ENCODE measurements at places on chromosomes 13 and 19.

GRCh38 chr13:107767119-107767518 lies 448.2 kb downstream of the LIG4 start:
- no peak for DNase-seq

- DNase-seq, result no peak
Measured at GRCh38 chr13:96104516-96104915, 14.6 kb downstream of the HS6ST3 start.

DNA sequence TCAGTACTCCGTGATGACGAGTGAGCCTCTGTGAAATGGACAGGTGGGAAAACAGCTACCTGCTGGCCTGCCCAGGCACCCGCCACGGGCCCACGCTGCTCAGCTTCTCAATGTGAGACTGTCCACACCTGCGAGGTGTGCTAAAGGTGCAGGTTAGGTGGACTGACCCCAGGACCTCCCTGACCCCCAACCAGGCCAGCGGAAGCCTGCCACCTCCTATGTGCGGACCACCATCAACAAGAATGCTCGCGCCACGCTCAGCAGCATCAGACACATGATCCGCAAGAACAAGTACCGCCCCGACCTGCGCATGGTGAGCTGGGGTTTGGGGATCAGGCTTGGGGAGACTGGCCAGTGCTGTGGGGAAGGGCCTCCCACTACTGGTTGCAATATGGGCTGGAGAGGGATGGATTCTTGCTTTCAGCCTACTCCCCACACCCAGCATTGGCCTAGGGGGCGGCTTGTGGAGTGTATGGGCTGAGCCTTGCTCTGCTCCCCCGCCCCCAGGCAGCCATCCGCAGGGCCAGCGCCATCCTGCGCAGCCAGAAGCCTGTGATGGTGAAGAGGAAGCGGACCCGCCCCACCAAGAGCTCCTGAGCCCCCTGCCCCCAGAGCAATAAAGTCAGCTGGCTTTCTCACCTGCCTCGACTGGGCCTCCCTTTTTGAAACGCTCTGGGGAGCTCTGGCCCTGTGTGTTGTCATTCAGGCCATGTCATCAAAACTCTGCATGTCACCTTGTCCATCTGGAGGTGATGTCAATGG lies 2.2 kb downstream of the RPL28 start:
- DNase-seq, result no peak

DNA sequence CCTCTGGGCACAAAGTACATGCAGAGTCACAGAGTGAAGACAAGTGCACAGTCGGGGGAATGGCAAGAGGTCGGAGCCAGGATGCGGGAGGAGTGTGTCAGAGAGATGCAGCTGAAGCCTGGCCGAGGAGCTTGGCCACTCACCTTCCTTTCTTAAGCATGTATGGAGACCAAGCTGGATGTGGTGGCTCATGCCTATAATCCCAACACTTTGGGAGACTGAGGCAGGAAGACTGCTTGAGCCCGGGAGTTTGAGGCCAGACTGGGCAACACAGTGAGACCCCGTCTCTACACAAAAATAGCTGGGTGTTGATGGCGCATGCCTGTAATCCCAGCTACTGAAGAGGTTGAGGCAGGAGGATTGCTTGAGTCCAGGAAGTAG lies 67.0 kb downstream of the LATS2 start:
- DNase-seq, result no peak

- no peak for DNase-seq
Measured at GRCh38 chr19:58058467-58058866, 615 bp upstream of the ZNF135 start.

DNA sequence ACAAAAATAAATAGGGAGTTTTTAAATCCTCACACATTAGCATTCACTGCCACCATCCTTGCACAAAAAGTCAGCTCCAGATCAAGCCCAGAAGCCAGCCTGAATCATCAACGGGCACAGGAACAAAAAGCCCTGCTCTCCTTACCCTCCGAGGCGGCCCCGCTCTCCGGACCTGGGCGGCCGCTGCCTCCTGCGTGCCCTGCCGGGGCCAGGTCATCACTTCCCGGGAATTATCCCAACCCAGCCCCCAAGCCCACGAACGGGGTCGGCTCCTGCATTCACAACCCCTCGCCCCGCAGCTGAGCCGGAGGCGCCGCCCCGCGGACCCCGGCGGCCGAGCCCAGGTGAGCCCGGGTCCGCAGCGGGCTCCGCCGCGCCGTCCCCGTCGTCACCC lies 754 bp downstream of the DNAJB1 start:
- no peak for DNase-seq

- no peak for DNase-seq
Measured at GRCh38 chr13:51811046-51811445, 7.1 kb upstream of the DHRS12 start.

- peak; percentile 80 for DNase-seq
Measured at GRCh38 chr13:48505597-48506091, 27.2 kb downstream of the RCBTB2 start.

DNA sequence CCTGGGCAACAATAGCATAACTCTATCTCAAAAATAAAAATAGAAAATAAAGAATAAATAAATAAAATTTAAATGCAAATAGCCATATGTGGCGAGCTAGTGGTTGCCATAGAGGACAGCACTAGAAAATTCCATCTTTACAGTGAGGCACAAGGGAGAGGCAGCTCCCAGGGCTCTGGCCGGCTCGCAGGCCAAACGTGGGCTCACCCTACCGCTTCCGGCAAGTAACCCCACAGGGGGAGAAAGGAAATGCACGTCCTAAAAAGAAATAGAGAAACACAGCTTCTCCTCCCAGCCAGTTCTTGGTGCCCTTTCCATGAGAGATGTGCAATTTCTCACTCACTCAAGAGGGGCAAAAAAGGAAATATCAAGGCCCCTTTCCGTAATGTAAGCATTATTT lies 12.4 kb upstream of the GRWD1 start:
- DNase-seq, result no peak

- DNase-seq, result no peak
Measured at GRCh38 chr13:73508841-73509240, 450.0 kb downstream of the KLF5 start.

GRCh38 chr19:17109962-17110598 lies 34.5 kb downstream of the MYO9B start:
- DNase-seq, result no peak

DNA sequence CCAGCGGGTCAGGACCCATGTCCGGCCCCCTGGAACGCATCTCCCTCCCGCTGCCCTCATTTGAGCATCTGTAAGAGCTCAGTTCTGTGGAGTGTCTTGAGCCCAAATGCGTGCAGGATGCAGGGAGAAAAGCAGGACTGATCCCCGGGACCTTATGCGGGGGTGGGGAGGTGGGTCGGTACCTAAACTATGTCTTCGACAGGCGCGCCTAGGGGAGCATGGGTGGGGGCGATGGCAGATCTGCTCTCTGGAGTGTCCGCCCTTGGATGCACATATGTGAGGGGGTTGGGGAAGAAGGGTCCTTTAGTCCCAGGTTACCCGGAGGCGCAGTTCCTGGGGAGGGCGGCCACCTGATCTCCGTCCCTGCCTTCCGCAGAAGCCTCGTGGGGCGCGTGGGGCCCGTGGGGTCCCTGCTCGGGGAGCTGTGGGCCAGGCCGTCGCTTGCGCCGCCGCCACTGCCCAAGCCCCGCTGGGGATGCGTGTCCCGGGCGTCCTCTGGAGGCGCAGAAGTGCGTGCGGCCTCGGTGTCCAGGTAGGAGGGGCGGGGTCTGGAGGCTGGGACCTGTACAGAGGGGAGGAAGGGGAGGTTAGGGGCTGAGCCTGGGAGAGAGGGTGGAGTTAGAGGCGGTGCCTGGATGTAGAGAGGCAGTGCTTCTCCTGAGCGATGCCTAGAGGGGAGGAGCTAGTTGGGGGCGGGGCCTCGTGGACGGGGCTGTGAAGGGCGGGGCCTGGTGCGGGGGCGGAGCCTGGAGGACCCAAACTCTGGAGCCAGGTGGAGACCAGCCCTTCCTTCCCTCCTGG lies 2.9 kb downstream of the CILP2 start:
- no peak for DNase-seq

DNA sequence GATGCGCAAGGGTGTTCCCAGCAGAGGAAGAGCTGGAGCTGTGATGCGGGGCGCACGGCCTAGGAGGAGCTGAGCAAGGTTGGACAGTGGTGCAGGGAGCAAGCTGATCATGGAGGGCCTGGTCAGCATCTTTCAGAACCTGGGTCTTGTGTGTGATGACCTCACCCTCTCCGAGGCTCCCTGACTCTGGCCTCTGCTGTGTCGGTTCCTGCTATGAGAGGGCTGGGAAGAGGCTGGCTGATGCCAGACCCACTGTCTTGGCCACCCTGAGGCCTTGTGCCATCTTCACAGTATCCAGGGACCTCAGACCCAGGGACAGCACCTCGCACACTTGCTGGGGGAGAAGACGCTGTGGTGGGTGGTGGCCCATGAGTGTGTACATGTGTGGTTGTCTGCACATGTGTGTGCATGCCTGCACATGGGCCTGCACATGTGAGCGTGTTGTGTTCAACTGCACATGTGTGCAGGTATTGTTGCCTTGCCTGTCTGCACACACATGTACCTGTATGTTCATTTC lies 16.5 kb upstream of the C13orf46 start:
- DNase-seq, result peak; percentile 46

DNA sequence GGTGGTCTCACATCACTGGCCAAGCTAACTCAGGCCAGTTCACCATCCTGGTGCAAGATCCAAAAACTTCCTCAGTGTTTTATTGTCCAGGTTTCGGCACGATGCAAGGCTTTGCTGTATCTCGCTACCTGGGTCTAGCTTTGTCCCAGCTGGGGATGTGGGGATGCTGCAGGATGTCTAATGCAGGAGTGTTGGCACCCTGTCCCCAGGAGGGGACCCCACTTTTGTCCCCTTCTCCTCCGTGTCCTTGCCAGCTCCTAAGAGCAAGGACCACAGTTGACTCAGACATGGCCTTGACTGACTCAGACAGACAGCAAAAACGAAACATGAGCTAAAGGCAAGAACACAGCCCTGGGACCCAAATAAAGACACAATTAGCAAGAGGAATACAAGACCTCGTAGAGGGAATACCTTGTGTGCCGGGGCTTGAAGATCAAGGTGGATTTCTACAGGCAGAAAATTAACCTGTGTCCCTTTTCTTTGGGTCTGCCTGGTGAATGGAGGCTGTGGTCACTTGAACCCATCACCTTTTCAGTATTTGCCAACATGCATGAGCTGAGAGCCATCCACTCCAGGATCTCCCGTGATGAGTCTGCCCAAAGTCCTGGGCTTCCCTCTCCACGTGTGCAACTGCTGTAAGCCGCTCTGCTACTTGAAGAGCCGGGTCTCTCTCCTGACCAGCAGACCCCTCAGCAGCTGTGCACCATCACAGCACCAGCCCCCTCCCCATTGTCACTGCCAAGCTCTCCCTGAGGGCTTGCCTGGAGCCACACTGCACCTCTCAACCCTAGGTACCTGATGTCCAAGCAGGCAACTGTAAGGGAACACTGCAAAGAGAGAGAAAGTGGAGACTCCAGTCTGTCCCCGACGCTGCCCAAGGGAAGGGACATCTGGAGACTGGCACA lies 149.5 kb upstream of the ZNF507 start:
- peak; percentile 40 for DNase-seq

- peak; percentile 89 for DNase-seq
Measured at GRCh38 chr19:45442778-45443461, 19.2 kb upstream of the ERCC1 start.

DNA sequence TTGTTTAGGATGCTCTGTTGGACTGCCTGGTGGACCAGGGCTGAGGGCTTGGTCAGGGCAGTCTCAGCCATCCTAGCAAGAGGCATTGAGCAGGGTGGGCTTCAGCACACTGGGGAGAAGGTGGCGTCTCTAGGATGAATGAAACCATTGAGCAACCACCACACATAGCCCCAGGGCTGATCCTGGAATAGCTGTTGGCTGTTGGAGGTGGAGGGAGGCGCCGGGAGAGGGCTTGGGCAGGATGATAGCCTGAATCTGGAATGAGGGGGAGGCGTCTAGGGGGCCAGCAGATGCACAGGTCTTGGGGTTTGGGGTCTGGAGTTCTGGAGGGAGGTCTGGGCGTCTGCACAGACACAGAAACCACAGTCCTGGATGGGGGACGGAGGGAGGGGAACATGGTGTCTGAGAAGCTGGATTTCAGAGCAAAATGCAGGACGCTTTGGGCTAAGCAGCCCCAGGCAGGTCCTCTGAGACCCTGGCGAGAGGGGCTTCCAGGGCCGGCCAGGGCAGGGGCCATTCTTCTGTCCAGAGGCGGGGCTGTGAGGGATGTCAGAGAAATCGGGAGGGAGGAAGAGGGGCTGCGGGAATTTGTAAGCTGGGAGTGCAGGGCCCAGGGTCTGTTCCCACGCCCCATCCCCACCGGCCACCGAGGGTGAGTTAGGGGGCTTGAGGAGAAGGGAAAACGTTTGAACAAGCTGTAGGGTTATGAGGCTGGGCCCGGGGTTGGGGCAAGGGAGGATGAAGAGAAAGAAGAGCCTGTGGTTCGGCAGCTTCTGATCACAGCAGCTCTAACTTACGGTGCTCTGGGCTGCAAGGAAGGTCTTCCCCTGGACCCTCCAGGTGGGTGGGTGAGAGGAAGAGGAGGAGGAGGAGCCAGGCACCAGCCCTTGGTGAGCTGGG lies 5.2 kb downstream of the TRAPPC5 start:
- DNase-seq, result no peak

GRCh38 chr19:55579766-55580621 lies 654 bp downstream of the ZNF579 start:
- no peak for DNase-seq

DNA sequence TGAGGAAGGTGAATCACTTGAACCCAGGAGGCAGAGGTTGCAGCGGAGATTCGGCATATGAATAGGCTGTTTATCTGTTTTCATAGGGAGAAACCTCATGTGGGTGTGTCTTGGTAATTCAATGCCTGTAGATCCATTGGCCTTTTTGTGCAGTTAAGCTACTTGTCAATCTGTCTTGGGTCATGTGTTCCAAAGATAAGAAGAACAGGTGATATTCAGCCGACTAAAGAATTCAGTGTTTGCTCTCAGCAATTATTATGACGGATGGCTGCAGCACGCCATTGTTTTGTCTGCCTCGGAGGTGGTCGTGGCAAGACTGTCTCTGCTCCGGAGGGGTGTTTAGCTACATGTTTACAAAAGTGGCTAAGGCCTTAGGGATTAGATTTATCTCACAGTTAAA lies 573.0 kb upstream of the PCDH9 start:
- DNase-seq, result no peak

DNA sequence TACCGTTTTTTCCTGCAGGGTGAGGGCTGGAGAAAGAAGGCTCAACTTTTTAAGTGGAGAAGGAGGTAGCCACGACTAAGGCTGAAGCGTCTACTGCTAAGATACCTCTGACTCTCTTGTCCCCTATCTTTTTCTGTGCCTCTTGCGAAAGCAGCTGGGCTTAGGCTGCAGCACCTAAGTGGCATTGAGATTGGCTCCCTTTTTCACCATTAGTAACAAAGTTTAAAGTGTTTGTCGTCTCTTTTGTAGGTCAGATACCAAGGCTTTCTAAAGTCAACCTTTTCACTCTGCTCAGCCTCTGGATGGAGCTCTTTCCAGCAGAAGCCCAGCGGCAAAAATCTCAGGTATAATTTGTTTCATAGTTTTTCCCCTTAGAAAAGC lies 887 bp downstream of the CDADC1 start:
- DNase-seq, result no peak

- no peak for DNase-seq
Measured at GRCh38 chr13:98022210-98022609, 68.7 kb downstream of the IPO5 start.

- no peak for DNase-seq
Measured at GRCh38 chr13:44422755-44423643, 49.4 kb downstream of the SERP2 start.
